Bronchus fibroblast of lung (primary cell): ENCODE measurements at places on chromosomes 5 and 9. TPM values are rescaled to one million over a fixed set of nuclear protein-coding genes. Genes with fewer than 3 reads are reported as not detected.

Gene PNPLA7
- total RNA-seq = under 0.01 and 0.50 TPM in 2 replicates

Gene SLIT3
- total RNA-seq = 0.15 and 0.34 TPM in 2 replicates

Gene MEIKIN
- not detected in 2 replicates for total RNA-seq

Gene USP20
- 10.6 and 10.9 TPM in 2 replicates for total RNA-seq

Gene GNPDA1
- total RNA-seq = 31.2 and 35.0 TPM in 2 replicates

Gene BTNL8
- not detected in 2 replicates for total RNA-seq

Gene IL3
- not detected in 2 replicates for total RNA-seq
